ENCODE measurements at places on chromosomes 3 and 15.

DNA sequence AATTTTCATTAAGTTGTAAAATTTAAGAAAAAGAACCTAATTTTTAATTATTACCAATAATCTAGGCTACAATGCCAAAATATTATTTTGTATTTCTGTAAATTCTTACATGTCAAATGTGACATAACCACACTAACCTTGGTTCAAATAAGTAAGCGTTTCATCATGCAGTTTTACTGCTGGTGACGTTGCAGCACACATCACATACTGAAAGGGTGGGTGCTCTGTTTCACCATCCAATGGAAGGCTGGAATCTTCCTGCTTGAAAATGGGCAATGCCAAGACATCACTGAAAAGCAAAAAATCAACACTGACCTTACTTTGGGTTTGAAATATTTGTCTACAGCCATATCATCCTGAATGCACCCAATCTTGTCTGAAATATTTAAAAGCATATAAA lies 14.8 kb downstream of the UBP1 start:
- H3K4me1 ChIP-seq, result peaks cover 52% of the 10 kb centered on the region

- DNase-seq, result no peak
- H3K27ac ChIP-seq, result no peak overlapping the region
- no peaks in the 10 kb centered on the region for H3K27me3 ChIP-seq
- no peak overlapping the region for H3K4me3 ChIP-seq
- H3K4me1 ChIP-seq, result peaks cover 46% of the 10 kb centered on the region
Observed at GRCh38 chr3:16936233-16936632, 51.5 kb downstream of the PLCL2 start.

GRCh38 chr15:89808160-89808870 lies 6.3 kb downstream of the ANPEP start:
- DNase-seq, result no peak
- peaks cover 22% of the 10 kb centered on the region for H3K4me1 ChIP-seq
- H3K27ac ChIP-seq, result no peak overlapping the region
- no peaks in the 10 kb centered on the region for H3K36me3 ChIP-seq
- no peaks in the 10 kb centered on the region for H3K27me3 ChIP-seq

- H3K4me3 ChIP-seq, result no peak overlapping the region
- H3K27me3 ChIP-seq, result no peaks in the 10 kb centered on the region
- no peak for DNase-seq
- H3K4me1 ChIP-seq, result no peaks in the 10 kb centered on the region
Observed at GRCh38 chr15:48147358-48147757, 26.6 kb downstream of the SLC24A5 start.

- no peaks in the 10 kb centered on the region for H3K4me1 ChIP-seq
- no peak for DNase-seq
- H3K4me3 ChIP-seq, result no peak overlapping the region
- H3K27me3 ChIP-seq, result no peaks in the 10 kb centered on the region
- H3K27ac ChIP-seq, result no peak overlapping the region
Observed at GRCh38 chr15:35102186-35102585, 17.1 kb upstream of the NANOGP8 start.

GRCh38 chr3:121998611-121999473 lies 23.2 kb downstream of the ILDR1 start:
- no peaks in the 10 kb centered on the region for H3K27me3 ChIP-seq
- peaks cover 14% of the 10 kb centered on the region for H3K4me1 ChIP-seq
- no peak overlapping the region for H3K27ac ChIP-seq

- H3K27ac ChIP-seq, result peak overlapping the region; percentile 98
- no peaks in the 10 kb centered on the region for H3K27me3 ChIP-seq
- H3K4me1 ChIP-seq, result no peaks in the 10 kb centered on the region
- DNase-seq, result no peak
Observed at GRCh38 chr15:101293122-101293521, 1.9 kb downstream of the SNRPA1 start.

DNA sequence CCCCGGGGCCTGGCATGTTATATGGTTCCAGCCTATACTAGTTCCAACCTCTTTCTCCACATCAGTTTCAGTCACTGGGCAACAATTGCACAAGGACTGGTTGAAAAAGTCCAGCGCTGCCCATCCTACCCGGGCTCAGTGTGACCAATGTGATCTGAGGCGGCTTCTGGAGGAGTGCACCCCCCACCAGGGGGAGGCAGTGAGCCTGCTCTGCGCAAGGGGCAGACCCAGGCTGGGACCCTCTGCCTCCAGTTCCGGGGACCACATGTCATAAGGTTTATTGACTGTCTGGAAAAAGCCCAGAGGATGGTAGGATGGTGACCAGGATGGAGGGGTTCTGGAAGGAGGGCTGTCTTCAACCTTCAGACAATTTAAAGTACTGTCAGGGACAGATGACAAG lies 25.6 kb upstream of the NR2E3 start:
- no peak overlapping the region for H3K27ac ChIP-seq
- DNase-seq, result no peak
- no peaks in the 10 kb centered on the region for H3K4me1 ChIP-seq
- H3K36me3 ChIP-seq, result no peaks in the 10 kb centered on the region

- no peaks in the 10 kb centered on the region for H3K27me3 ChIP-seq
- no peak overlapping the region for H3K4me3 ChIP-seq
- peaks cover 30% of the 10 kb centered on the region for H3K36me3 ChIP-seq
- H3K4me1 ChIP-seq, result no peaks in the 10 kb centered on the region
- DNase-seq, result no peak
Observed at GRCh38 chr15:22827125-22827524, 11.3 kb upstream of the NIPA2 start.

- H3K27me3 ChIP-seq, result no peaks in the 10 kb centered on the region
- no peak overlapping the region for H3K27ac ChIP-seq
- no peaks in the 10 kb centered on the region for H3K36me3 ChIP-seq
- H3K4me3 ChIP-seq, result no peak overlapping the region
Observed at GRCh38 chr3:9067352-9067975, 104.2 kb upstream of the RAD18 start.

GRCh38 chr15:93940226-93940625 lies 291.1 kb upstream of the MCTP2 start:
- no peak overlapping the region for H3K4me3 ChIP-seq
- no peaks in the 10 kb centered on the region for H3K36me3 ChIP-seq
- H3K27ac ChIP-seq, result no peak overlapping the region
- no peaks in the 10 kb centered on the region for H3K4me1 ChIP-seq

- no peaks in the 10 kb centered on the region for H3K4me1 ChIP-seq
- no peak overlapping the region for H3K4me3 ChIP-seq
- H3K27me3 ChIP-seq, result no peaks in the 10 kb centered on the region
- no peaks in the 10 kb centered on the region for H3K36me3 ChIP-seq
- DNase-seq, result no peak
Observed at GRCh38 chr15:63340353-63340752, 41.3 kb downstream of the CA12 start.
